ENCODE measurements at places on chromosomes 5 and 9.
A peak's percentile ranks its signal among the peaks of the same experiment; 100 is the strongest.

DNA sequence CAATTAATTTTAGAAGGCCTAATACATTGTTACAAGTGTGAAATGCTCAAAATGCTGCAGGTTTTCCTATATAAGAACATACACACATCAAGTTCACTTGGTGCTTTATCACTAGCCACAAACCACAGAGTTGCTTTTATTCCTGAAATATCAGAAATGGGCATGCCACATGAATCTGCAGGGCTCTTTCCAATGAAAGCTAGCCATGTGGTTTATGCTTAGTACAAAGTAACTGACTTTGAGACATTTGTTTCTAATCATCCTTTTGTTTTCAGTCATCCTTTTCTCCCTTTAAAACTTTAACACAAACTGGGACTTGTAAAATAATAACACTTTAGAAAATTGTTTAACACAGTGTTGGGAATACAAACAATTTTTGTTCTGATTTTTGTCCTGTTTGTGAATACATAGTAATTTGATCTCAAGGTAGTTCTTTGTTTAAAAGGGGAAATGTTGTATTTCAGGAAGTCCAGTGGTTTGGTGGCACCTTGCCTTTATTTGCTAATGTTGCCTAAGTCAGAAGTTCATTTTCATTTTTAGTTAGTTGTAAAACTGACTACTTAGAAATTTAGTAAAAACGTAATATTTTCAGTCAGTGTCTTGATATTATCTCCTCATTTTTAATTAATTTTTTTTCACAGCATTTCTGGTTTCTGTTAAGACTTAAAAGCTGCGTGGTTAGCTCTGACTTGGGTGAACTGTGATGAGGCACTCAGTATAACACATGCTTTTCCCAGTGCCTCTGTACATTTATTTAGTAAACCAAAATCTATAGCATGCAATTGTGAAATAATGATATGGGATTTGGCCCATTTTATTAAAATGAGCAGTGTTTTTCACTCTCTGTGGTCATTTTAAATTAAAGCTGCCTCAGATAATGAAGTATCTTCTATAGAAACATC, 18.6 kb downstream of the PRDM6 start:
- DNase-seq: no peak

DNA sequence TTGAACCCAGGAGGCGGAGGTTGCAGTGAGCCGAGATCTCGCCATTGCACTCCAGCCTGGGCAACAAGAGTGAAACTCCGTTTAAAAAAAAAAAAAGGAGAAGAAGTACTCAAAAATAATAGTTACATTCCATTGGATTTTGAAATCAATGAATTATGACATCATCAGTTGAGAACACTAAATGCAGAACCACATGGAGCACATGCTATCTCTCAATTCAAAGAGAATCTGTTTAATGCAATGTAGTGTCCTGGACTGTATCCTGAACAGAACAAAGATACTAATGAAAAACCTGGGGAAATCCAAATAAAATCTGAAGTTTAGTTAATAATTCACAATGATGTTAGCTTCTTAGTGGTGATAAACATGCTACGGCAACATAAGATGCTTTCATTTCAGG, 20.3 kb downstream of the CDC14B start:
- no peak for DNase-seq

GRCh38 chr9:18208166-18209059, 265.5 kb upstream of the ADAMTSL1 start:
- no peak for DNase-seq

GRCh38 chr9:82645600-82645999, 417.3 kb downstream of the RASEF start:
- no peak for DNase-seq

DNA sequence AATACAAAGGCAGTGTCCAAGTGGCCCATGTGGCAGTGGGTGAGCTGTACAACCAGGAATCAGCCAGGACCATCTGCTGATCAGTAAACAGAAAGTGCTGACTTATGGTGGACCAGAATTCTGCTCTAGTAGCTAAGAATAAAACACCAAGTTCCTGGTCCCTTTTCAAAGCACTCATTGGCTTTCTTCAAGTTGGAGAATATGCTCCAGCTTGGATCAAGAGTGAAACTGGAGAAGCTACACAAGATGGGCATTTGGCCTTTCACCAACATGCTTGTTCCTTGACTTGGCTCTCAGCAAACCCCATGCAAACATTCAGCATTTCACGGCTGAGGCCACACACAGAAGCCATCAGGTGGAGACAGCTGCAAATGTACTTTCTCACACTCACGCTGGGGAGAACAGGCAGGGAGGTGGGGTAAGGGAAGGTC, 32.1 kb downstream of the MARCHF3 start:
- peak; percentile 60 for DNase-seq

DNA sequence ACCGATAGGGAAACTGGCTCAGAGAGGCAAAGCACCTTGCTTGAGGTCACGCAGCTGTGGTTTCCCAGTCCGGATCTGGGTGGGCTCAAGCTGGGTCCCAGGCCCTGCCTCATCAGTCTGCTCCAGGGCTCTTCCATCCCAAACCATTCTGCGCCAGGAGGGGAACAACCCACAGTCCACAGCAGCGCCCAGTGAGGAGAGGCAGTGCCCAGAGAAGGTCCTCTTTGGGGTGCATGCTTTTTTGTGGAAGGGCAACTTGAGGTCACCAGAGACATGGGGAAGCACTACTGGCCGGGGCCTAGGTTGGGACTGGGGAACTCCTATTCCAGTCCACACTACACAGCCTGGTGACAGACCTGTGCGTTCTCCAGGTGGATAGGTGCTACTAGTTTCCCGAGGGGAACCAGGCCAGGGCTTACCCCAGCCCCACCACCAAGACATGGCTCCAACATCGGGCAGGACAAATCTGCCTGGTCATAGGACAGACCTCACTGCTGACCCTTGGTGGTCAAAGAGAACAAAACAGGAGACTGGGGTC, 62.5 kb upstream of the RNF130 start:
- no peak for DNase-seq
